Cardiac fibroblast (primary cell): ENCODE measurements at places on chromosomes 12 and 14.

DNA sequence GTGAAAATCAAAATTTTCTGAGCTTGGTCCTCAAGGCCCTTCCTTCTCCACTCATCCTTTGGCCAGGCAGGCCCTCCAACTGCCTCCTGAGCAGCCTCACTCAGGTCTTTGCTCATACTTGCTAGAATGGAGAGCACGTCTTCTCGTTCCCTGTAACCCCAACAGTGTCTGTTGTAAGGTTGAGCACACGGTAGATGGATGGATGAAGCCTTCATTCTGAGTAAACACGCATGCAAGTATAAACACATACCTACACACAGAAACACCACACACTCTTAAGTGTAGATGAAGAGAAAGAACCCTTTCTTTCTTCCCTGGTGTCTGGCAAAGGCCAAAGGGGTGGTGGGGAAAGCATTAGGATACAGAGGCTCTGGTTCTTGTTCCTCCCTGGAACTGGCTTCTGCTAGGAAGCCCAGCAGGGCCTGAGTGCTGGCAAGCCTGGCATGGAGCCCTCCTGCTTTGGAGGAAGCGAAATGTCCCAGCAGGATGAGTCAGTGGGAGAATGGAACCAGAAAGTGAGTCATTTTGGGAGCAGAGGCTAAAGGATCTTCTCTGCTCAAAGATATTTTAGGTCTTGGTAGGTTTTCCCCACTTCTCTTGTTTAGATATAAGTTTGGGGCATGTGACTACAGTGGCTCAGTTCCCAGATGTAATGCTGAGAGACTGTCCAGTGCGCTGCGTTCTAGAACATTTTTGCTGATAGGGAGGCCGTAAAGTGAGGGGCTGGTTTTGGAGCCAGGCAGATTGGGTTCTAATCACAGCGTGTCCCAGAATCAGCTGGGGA is 127.4 kb downstream of the CACNA1C start:
- DNase-seq = peak; percentile 92

DNA sequence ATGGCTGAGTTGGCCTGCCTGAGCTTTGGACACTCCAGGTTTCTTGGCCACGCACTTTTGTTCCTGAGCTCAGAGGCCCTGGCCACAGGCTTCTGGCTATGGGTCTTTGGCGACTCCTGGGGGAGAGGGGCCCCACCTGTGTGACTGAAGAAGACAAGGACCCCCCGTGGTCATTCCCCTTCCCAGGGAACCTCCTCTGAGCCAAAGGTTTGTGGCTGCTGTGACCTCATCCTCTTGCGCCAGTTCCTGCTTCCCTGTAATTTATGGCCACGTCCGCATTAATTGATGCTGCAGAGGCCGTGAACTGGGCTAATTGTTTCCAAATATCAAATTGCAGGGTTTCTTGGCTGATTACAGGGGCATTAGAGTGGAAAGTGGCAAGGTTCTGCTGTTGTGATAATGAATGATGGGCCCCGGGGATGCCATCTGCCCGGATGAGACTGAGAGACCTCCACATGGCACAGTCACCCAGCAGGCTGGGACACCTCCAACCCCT is 27.6 kb upstream of the NOS1 start:
- no peak for DNase-seq

DNA sequence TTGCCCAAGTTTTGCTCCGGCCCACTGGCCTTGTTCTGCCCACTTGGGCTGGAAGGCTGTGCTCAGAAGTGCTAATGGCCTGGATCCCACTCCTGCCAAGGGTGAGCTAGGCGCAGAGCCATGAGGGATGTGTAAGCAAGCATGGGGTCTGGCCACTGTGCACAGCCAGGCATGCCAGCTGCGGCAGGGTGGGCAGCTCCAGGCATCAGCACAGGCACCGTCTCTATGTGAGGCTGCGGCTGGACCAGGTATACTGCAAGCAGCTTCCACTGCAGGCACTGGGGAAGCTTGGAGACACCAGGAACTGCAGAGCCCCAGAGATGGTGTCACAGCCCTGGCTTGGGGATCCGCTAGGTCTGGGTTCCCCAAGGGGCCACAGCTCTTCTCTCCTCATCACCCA is 264.9 kb downstream of the LRIG3 start:
- DNase-seq = no peak

- no peak for DNase-seq
Observed at GRCh38 chr14:94354638-94355185, 31.6 kb upstream of the SERPINA6 start.

DNA sequence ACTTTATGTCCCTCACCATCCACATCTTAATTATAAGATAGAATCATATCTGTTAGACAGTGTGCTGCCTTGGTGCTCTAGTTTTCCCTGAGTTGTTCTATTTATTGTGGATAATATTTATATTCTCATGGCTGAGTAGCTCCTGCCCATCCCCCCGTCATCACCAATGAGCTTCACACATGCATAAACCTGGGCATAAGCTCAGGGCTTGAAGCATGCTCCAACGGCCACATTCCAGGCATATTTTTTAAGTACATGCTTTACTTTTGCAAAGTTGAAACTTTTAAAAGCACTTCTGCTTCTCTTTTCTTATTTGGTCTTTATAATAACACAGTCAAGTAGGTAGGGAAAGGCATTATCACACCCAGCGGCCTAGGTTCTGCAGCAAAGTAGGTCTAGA is 3.4 kb upstream of the FBXO34 start:
- peak; percentile 34 for DNase-seq

DNA sequence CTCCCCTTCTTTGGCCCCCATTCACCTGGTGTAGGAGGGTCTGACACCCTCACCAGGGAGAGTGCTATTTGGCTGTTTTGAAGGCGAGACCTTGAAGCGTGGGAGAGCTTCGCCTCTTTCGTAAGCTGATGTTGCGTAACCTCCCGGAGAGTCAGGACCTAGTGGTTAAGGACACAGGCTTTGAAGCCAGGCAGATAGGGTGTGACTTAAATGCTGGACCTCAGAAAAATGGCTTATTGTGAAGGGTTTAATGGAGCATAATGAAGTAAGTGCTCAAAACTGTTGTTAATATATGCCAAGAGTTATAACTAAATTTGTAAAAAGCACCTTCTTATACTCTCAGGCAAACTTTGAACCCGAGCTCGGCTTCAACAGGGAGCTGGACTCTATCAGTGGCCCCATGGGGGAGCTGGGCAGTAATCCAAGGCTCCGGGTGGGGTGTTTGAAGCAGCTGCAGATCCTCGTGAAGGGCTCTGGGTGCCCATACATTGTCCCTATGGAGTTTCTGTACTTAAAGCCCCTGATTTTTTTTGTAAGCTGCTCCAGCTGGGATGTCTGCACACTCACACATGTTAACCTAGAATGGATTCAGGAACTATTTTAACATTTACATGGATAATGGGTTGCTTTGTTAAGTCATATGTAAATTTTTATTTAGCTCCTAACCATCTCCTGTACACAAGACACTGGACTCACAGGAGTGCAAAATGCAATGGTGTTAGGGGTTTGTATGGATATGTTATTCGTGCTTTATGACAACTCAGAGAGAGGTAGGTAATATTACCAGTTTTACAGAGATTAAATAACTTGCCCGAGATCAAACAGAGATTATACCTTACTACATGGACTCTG is 26.0 kb downstream of the PPFIBP1 start:
- peak; percentile 99 for DNase-seq

GRCh38 chr14:83707056-83707455 is 1822.9 kb upstream of the FLRT2 start:
- no peak for DNase-seq

GRCh38 chr12:95709152-95709551 is 81.4 kb downstream of the NTN4 start:
- no peak for DNase-seq

DNA sequence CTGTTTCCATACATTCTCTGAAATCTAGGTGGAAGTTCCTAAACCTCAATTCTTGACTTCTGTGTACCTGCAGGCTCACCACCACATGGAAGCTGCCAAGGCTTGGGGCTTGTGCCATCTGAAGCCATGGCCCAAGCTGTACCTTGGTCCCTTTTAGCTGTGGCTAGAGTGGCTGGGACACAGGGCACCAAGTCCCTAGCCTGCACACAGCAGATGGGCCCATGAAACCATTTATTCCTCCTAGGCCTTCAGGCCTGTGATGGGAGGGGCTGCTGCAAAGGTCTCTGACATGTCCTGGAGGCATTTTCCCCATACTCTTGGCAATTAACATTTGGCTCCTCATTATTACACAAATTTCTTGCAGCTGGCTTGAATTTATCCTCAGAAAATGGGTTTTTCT is 40.0 kb upstream of the COCH start:
- DNase-seq = no peak
